ENCODE measurements at places on chromosomes 7 and 10.
A peak's percentile ranks its signal among the peaks of the same experiment; 100 is the strongest.

- DNase-seq: peak; percentile 37
Measured at GRCh38 chr7:129828989-129829736, 123.6 kb downstream of the UBE2H start.

GRCh38 chr7:138606236-138606635 is 94.9 kb downstream of the SVOPL start:
- DNase-seq: no peak

DNA sequence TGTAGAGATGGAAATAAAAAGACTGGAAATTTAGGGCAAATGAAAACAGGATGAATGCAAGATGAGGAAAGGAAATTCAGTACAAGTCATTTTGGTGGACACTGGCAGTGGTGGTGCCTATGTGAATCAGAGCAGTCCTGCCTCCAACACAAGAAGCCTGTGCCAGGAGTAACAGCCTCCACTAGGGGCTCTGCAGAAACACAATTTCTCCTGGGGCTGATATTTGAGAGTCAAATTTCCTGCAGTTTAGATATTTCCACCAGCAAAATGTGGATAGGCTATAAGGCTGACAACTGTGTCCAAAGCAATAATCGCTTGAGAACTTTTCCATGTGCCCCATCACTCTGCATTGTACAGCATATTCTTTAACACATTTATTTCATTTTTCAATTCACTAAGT is 4.7 kb upstream of the PLXDC2 start:
- DNase-seq: peak; percentile 55

GRCh38 chr7:112779667-112780066 is 10.5 kb downstream of the TMEM168 start:
- DNase-seq: peak; percentile 25

GRCh38 chr10:110770243-110770642 is 101.5 kb upstream of the PDCD4 start:
- no peak for DNase-seq

- peak; percentile 6 for DNase-seq
Measured at GRCh38 chr10:98086837-98087708, 47.4 kb upstream of the R3HCC1L start.

DNA sequence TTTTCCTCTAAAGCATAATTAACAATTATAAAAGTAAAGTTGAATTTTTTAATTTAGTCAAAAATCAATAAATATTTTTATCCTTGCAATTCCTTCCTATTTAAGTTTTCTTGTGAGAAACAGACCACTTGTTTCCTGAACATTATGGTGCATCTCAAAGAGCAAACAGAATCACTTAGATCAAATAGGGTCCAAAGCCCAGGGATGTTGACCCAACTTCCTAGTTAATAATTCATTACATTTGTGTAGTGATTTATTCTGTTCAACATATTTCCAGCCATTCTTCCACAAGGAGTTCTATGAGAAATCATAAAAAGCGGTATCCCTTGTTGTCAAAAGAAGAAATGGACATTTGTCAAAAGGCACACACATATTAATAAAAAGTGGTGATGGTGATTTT is 315.6 kb downstream of the LRRTM3 start:
- DNase-seq: no peak

DNA sequence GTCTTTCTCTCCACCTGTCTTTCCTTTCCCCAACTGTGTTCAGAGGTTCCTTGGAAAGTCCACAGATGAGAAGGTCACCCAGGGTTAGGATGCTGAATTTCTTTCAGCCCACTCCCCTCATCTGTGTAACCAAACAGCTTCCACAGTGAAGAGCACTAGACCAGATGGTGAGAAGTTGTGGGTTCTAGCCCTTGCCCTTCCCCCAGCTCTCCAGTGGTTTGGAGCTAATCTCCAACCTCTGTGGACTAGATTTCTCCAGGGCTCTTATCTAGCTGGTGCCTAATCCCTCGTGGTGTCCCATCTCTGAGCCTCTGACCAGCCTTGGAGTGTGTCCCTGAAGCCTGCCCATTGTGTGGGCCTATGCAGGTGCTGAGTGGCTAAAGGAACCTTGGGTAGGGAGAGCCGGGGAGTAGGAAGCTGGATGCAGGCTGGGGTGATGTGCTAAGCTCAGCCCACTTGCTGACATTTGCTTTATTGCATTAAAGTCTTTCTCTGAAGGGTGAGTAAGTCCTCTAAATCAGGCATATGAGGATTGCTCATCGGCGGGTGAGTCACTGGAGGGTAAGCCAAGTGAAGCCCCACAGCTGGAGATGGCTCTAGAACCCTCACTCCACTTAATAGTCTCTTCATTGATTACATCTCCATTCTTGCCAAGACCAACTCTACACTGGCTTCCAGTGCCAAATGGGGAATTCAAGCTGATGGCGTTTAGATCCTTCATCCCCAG is 14.9 kb downstream of the DUSP5 start:
- peak; percentile 95 for DNase-seq

- DNase-seq: peak; percentile 21
Measured at GRCh38 chr7:22842383-22842941, 19.8 kb upstream of the TOMM7 start.
